ENCODE measurements at places on chromosomes 11 and 22.

GRCh38 chr22:42721045-42721434 lies 370 bp upstream of the A4GALT start:
- DNase-seq = no peak

- no peak for DNase-seq
Measured at GRCh38 chr11:68127714-68128681, 6.8 kb upstream of the CHKA start.

- no peak for DNase-seq
Measured at GRCh38 chr22:40218152-40218551, 40.4 kb downstream of the TNRC6B start.

GRCh38 chr22:45072322-45072903 lies 62.6 kb upstream of the PHF21B start:
- DNase-seq = no peak

- DNase-seq = no peak
Measured at GRCh38 chr11:134046681-134047449, 22.0 kb upstream of the JAM3 start.

- no peak for DNase-seq
Measured at GRCh38 chr11:47997063-47998053, 17.0 kb downstream of the PTPRJ start.

DNA sequence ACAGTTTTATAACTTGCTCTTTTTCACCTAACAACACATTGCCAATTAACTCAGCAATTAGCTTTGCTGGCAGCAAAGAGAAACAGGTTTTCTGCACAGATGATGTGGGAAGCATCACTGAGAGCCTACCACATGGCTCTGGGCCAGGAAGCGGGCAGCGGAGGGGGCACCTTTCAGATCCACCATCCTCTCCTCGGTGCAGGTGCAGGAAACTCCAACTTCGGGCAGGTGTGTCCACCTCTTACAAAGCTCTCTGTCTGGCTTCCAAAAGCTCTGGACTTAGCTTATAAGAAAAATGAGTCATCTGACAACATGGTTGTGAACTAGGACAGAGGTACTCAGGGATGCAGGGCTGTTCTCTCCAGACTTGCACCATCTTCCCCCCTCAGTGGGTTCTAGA lies 77.0 kb downstream of the RPS6KA4 start:
- no peak for DNase-seq

DNA sequence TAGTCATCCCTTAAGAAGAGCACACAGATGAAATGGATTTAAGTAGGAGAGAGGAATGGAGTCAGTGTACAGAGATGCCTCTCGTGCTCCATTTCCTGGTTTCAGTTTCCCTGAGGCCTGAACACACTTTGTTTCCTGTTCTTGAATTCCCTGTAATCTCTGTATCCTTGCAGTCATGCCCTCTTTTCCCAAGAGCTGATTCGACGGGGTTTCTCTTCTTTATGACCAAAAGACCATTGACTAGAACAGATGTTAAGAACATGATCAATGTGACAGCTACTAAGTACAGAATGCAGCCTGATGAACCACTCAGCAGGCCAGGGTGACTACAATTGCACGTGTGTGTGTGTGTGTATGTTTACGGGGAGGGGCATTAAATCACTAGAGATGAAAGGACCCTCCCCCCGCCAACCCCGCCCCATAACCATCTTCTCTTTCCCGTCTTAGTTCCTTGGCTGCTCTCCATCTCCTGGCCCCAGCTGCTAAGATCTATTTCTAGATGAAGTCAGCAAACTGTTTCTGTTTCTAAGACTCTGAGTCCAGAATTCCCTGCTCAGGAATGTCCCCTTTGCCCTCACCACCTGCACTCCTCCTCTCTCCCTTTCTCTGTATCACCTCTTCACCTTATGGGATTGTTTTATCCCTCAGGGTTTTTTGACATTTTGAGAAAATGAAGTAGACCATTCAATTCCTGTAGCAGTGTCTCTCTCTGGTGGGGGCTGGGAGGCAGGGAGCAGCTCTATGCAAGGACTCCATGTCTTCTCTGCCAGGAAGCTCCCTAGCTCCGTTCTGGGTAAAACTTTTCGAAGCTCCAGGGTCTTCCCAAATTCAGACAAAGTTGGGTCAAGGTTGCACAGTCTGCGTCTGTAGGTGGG lies 26.0 kb downstream of the SLC22A6 start:
- no peak for DNase-seq

DNA sequence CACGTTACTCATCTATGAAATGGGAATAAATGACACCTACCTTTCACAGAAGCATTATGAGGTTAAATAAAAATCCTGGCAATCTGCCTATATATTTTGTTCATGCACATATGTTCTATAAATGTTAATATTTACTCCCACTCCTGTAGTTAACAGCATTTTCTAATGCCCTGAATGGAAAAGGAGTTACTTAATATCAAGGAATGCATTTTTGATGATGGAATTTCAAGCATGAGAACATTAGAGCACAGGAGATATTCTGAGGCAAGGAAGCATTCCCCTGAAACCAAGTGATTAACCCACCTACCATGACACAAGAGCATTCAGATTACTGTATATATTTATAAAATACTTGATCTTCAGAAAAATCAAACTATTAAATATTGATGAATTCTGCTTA lies 102.1 kb downstream of the ARHGAP32 start:
- DNase-seq = no peak

DNA sequence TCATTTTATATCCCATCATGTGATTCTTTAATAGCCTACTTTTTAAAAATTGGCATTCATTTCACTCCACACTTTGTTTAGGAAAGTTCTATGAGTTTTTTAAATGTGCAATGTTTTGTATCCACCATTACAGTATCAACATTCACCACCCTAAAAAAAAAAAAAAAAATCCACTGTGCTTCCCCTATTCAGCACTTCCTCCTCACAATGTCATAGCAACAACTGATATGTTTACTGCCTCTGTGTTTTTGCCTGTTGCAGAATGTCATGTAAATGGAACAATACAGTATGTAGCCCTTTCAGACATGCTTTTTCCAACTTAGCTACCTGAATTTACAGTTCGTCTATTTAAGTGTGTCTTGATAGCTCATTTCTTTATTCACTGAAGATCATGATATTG lies 754.2 kb downstream of the FAM181B start:
- DNase-seq = no peak

- no peak for DNase-seq
Measured at GRCh38 chr11:46273511-46274205, 3.8 kb upstream of the CREB3L1 start.

DNA sequence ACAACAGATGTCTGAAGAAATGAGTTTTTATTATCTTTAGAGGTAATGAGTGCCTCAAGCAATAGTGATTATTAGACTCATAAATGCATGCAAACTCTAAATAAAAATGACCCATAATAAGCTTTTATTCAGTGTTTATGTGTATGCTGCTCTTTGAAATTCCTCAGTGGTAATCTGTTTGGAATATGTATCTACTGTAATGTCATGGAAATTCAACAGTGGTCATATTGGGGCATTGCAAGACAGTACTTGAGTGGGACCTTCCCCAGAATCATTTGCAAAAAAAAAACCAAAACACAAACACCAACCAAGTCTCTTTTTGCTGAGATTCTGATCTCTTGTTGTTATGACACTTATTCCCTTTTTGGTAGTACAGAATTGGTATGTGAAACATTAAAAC lies 35.0 kb downstream of the DNAJC24 start:
- DNase-seq = no peak

DNA sequence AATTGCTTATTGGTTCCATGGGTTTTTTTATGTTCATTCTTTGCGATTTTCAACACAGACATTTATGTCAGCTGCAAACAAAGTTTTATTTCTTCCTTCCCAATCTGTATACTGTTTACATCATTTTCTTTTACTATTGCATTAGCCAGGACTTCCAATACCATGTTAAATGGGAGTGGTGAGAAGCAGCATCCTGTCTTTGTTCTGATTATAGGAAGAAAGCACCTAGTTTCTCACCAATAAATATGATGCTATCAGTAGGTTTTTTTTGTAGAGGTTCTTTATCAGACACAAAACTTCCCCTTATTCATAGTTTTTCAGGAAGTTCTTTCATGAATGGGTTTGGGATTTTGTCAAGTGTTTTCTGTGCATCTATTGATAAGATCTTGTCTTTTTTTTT lies 28.0 kb upstream of the OR8B8 start:
- no peak for DNase-seq

GRCh38 chr11:963852-964251 lies 38.2 kb downstream of the AP2A2 start:
- DNase-seq = no peak

GRCh38 chr11:68546555-68546954 lies 86.0 kb downstream of the PPP6R3 start:
- no peak for DNase-seq

DNA sequence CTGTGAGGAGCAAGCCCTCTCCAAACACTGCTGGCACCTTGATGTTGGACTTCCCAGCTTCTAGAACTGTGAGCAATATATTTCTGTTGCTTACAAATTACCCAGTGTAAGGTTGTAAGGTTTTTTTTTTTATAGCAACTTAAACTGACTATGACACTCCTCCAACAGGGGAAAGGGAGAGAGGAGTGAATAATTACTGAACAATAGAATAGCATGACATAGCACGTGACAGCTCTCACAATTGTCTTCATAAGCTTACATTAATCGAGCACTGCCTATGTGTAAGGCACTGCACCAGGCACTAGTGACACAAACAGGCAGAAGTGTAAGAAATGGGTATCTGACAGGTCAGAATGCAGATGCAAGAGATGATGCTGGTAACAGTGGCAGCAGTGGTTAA lies 136.9 kb downstream of the FAT3 start:
- DNase-seq = no peak

DNA sequence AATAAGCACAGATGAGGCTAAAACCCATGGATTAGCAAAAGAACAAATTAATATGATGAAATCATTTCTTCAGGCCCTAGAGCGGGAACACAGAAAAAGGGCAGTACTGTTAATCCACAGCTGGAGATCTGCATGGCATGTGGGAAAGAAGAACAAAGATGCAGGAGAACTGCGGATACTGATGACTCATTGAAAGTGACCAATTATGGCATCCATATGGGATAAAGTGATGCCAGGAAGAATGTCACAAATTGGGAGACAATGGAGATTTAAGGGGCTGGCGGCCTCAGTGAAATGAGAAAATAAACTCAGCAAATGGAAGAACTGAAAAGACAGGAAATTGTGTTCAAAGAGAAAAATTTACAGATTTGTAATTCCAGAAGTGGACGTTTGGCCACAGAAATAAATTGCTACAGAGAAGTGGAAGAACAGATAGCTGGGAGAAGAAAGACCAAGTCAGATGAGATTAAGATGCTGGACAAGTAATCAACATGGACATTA lies 39.4 kb downstream of the SIK3 start:
- no peak for DNase-seq

- DNase-seq = no peak
Measured at GRCh38 chr11:103656382-103656781, 380.1 kb upstream of the DDI1 start.

GRCh38 chr11:44934735-44935250 lies 15.9 kb downstream of the TP53I11 start:
- no peak for DNase-seq

GRCh38 chr11:7537265-7537664 lies 23.5 kb downstream of the PPFIBP2 start:
- no peak for DNase-seq

DNA sequence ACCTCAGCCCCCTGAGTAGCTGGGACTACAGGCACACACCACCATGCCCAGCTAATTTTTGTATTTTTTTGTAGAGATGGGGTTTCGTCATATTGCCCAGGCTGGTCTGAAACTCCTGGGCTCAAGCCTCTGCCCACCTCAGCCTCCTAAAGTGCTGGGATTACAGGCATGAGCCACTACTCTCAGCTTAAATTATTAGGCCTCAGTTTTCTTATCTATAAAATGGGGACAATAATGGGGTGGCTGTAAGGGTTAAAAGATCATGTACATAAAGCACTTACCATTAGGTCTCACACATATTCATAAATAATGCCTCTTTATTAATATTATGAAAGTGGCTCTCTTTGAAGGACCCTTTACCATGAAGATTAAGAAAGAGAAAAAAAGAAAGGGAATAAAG lies 31.5 kb upstream of the CKAP5 start:
- DNase-seq = no peak

DNA sequence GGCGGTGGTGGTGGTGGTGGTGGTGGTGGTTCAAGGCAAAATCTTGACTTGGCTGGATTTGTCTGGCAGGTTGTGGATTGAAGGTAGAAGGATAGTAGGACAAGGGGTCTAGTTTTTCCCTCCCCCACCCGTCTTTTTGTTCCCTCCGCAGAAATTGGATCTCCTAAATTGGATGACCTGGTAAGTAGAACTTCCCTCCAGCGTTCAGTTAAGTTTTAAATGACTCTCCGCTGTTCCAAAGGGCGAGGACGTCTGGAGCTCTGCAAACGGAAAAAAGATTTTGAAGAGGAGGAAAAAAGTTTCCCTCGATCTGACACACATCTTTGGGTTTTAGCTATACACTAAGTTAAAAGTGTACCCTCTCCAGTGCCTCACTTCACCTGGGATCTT lies 422 bp upstream of the LGR4 start:
- DNase-seq = no peak

DNA sequence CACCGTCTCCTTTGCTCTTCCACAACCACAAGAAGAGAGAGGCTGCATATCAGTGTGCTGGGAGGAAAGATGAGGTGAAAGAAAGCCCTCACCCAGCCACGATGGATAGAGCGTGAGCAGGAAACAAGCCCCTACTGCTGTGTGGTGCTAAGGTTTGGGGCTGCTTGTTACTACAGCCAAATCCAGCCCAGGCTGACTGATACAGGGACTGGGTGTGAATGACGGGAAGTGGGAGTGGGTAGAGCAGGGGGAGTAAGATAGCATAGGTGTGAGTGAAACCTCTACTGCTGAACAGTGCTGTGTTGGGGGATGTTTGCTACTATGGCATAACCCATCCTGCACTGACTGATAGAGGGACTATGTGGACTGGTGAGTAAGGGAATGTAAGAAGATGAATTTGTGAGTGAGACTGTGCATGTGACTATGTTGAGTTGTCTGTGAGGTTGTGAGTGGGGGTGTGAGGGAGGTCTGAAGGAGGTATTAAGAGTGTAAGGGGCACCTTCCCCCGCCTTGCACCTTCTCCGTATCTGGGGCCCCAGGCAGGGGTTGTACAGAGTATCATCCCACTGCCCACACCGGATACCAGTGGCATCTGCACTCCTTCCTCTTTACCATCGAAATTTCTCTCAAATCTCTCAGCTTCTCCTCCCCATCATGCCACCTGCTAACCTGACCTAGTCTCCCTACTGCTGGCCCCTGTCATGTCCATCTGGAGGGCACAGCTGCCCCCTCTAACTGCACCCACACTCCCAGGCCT lies 91.5 kb downstream of the MN1 start:
- no peak for DNase-seq
